Activated naive CD4-positive, alpha-beta T cell treated with anti-CD3 and anti-CD28 coated beads, Interleukin-2, amount 50 U/mL, for 16 hours (primary cell): ENCODE measurements at places on chromosomes 16 and 17.

DNA sequence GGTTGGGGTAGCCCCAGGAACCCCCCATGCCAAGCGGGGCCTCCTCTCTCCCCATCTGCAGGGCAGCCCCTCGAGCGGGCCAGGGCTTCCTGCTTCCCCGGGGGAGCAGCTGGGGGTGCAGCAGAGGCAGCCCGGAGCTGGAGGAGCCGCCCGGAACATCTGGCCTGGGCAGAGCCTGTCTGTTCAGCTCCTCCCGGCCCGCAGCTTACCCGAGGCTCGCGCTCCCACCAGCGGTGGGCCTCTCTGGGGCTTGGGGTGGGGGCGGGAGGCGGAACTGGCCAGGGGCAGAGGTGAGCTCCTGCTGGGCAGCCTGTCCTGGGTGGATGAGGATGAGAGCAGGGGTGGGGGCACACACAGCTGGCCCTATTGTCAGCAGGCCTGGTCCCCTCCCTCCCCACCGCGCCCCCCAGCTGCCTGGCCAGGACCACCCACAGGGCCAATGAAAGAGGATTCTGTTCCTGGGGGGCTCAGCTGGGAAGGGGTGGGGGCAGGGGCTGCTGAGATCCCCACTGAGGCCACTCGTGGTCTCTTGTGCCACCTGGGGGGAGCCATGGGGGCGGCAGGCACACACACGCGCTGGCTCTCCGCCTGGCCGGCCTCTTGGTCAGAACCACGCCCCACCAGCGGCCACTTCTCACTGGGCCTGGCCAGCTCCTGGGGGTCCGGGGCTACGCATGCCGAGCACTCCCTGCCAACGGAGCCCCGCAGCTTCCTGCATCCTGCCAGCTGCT lies 34.7 kb downstream of the BAHCC1 start:
- DNase-seq: no peak

GRCh38 chr17:40309031-40309948 lies at the start of gene RARA:
TSS of gene RARA (plus strand) at chr17:40309180. CDS start at chr17:40331219, 22,039 bp downstream.
- peak; percentile 37 for DNase-seq

DNA sequence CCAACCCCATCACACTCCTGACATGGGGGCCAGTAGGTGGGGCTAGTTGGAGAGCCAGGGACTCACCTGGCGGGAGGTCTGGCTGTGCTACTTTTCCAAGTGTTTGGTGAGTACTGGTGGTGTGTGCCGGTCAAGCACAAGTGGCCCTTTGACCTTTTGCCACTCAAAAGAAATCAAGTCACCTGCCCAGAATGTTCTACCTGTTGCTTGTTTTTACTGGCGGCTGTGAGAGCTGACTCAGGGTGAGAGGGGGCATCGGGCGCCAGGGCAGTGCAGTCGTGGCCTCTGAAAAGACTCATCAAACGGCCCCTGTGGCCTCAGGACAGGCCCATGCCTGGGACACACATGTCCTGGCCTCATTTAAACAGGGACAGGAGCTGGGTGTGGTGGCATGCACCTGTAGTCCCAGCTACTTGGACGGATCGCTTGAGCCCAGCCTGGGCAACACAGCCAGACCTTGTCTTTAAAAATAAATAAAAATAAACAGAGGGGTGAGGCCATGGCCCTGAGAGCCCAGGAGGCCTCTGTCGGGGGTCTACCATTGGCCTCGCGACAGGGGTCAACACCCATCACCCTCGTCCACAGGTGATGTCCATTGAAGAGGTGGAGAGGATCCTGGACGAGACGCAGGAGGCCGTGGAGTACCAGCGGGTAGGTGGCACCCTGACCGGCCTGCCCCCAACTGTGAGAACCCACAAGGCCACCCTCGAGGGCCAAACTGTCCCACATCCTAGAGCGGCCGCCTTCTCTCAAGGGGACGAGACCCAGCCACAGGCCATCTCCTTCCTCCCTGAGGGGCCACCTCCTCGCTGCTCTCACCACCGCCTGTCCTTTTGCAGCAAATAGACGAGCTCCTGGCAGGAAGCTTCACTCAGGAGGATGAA lies 5.0 kb downstream of the CHMP6 start:
- DNase-seq: no peak

DNA sequence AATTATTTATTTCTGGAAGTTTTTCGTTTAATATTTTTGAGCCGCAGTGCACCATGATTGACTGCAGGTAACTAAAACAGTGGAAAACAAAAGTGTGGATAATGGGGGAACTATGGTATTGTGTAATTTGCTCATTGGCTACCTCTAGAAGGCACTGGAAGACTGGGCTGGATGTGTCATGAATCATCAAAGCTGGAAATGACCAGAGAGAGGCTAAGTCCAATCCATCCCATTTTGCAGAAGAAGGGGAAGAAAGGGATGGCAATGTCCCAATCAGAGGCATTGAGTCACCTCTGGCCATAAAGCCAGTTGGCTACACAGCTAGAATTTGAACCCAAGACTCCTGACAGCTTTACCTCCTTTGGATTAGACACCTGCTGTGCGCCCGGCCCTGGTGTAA lies 29.3 kb downstream of the GLP2R start:
- DNase-seq: no peak

DNA sequence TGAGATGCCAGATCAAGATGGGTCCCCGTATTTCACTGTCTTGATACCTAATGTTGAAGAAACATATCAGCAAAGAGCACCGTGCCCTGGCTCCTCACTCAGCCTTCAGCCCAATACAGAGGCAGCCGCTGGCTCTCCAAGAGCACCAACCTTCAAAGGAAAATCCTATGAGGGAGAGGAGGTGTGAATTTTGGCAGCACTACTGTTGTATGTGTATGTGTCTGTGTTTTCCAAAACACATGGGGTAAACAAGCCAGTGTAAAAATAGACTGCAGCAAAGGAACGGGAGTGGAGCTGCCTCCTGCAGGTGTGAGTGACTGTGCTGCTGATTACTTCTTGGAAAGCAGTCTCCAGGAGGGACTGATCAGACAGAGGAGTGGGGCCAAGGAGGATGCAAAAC lies 194.0 kb upstream of the CDH5 start:
- no peak for DNase-seq
